Adrenal gland (tissue), 19 donors: ENCODE measurements at places on chromosomes 4 and X. TPM values are rescaled to one million over a fixed set of nuclear protein-coding genes. Genes with fewer than 3 reads are reported as not detected.

DNA sequence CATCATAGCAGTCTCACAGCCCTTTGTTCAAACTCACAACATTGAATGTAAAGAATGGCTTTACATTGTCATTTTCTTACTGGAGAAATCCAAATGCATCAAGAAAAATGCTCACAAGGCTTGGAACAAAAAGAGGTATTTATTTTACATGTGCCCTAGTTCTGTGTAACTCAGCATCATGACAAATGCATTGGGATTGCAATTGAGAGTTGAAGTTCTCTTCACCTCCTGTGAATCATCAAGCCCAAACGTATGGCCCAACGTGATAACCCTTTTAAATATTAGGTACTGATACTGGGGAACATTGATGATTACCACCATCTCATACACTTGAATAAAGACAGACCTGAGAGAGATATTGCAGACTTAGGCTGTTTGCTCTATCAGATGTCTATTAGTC is 61.6 kb downstream of the GASK1B start:
- no peak for DNase-seq
- no peaks in the 10 kb centered on the region for H3K36me3 ChIP-seq
- no peak overlapping the region for H3K27ac ChIP-seq
- H3K4me1 ChIP-seq = peaks cover 11% of the 10 kb centered on the region
- no peaks in the 10 kb centered on the region for H3K27me3 ChIP-seq
- H3K4me3 ChIP-seq = no peak overlapping the region

GRCh38 chr4:47913861-47914219 is 543 bp downstream of the NFXL1 start:
- peak overlapping the region; percentile 56 for H3K27ac ChIP-seq
- H3K4me3 ChIP-seq = peak overlapping the region; percentile 89
- no peaks in the 10 kb centered on the region for H3K27me3 ChIP-seq
- DNase-seq = peak; percentile 39
- no peaks in the 10 kb centered on the region for H3K36me3 ChIP-seq

Gene CENPE
- 0.98 TPM for total RNA-seq

- no peak for DNase-seq
- H3K36me3 ChIP-seq = no peaks in the 10 kb centered on the region
- no peaks in the 10 kb centered on the region for H3K27me3 ChIP-seq
- no peak overlapping the region for H3K27ac ChIP-seq
- H3K4me1 ChIP-seq = no peaks in the 10 kb centered on the region
Observed at GRCh38 chr4:61714387-61714911, 514.3 kb downstream of the ADGRL3 start.

Gene UGT2B15
- total RNA-seq = not detected

DNA sequence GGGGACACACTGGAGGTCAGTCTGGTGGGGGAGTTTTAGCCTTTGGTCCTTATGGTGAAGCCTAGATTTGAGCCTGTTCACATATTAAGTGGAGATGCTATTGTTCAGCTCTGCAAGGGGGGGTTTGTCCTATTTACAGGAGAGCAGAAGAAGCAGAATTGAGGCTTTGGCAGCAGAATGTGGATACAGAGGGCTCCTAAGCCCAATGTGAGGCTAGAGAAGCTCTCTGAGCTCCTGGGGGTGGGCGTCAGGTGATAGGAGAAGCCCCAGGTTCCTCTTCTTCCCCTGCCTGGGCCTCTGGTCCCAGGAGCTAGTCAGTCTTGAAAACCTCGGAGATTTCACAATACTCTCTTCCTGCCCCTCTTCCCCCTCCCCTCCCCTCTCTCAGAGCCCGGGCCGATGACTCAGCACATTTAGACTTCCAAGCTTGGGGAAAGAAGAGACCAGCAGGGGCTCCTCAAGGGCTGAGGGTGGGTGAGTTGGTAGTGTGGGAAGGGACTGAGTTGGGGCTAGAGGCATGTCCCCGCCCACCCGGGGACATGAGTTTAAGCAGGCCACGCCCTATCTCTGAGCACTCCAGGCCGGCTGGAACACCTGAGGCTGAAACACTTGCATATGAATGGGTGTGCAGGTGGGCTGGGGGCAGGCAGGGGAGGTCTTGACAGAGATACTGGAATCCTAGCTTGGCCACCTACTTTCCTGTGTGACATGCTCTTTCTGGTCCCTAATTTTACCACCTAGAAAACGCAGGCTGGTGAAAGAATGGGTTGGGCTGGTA is 3.4 kb downstream of the TFE3 start:
- H3K36me3 ChIP-seq = no peaks in the 10 kb centered on the region
- no peaks in the 10 kb centered on the region for H3K27me3 ChIP-seq
- peak overlapping the region; percentile 99 for H3K27ac ChIP-seq
- H3K4me3 ChIP-seq = no peak overlapping the region
- peaks cover 9% of the 10 kb centered on the region for H3K4me1 ChIP-seq

DNA sequence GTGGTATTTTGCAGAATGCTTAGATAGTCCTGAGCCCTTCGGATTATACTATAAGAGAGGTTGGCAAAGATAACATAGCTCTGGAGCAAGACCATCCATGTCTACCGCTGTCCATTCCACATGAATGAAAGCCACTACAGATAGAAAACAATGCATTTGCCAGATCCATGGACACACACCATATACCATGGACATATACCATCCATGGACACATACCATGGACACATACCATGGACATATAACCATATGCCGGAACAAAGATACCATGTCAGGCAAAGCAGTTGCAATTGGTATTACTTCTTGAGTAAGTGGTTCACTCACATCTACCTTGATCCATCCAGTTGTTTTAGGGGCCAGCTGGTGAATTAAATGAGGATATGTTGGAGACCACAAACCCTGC is 53.2 kb upstream of the ATP6AP2 start:
- H3K36me3 ChIP-seq = no peaks in the 10 kb centered on the region
- H3K27me3 ChIP-seq = peaks cover 20% of the 10 kb centered on the region
- DNase-seq = no peak

GRCh38 chr4:82043081-82043808 is 330.5 kb downstream of the HNRNPD start:
- H3K4me3 ChIP-seq = no peak overlapping the region
- no peak overlapping the region for H3K27ac ChIP-seq
- no peaks in the 10 kb centered on the region for H3K36me3 ChIP-seq
- H3K4me1 ChIP-seq = no peaks in the 10 kb centered on the region
- H3K27me3 ChIP-seq = peaks cover 4% of the 10 kb centered on the region

Gene DGKK
- 3.5 TPM for total RNA-seq

Gene LRCH2
- 5.7 TPM for total RNA-seq

- H3K4me3 ChIP-seq = no peak overlapping the region
- no peak for DNase-seq
- H3K27me3 ChIP-seq = no peaks in the 10 kb centered on the region
Observed at GRCh38 chrX:20571611-20572010, 304.9 kb upstream of the RPS6KA3 start.

DNA sequence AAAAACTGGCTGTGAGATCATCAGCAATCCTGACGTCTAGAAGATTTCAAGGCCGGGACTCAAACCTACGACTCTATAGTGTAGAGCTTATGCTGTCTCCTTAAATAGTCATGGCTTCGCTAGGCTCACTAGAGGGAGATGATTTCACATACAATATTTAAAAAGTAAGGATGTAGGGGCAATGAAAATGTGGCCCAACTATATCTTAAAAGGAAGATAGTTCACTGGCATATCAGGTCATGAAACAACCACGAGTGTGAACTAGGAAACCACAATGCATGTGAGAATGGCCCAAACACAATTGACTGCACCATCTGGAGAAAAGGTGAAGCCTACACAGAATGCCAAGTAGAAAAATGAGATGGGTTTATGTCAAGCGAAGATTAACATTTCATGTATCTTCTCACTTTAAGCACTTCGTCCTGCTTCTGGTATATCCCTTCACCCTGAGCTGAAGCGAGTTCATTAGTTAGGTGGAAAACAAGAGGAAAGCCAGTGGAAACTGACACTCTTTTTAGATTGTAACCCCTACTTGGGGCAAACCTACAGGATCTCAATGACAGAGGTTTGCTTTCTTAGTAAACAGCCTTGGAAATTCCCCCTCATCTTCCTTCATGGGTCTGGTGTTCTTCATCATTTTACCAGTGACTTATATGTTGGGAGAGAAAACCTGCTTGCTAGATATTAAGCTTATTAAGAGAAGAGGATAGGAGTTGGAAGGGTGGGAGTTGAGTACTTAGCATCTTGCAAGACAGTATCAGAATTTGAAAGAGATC is 17.4 kb downstream of the FAM9C start:
- no peaks in the 10 kb centered on the region for H3K36me3 ChIP-seq
- peaks cover 11% of the 10 kb centered on the region for H3K4me1 ChIP-seq

DNA sequence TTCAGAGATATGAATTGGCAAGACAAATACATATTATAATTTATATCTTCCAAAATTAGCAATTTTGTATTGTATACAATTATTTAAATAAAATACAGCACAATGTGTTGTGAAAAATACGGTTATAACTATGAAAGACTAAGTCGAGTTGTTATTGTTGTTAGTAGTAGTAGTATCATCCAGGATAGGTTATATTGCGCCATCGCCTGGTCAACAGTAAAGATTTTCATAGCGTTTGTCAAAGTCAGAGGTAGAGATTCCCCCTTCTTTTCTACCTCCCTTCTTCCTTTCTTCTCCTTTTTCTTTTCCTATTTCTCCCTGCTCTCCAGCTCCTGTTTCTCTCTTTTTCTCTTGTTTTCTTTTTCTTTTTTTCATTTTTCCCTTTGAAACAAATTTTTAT is 499.1 kb upstream of the EPHA5 start:
- no peaks in the 10 kb centered on the region for H3K4me1 ChIP-seq
- no peak for DNase-seq
- H3K27ac ChIP-seq = no peak overlapping the region
- no peak overlapping the region for H3K4me3 ChIP-seq
- H3K27me3 ChIP-seq = no peaks in the 10 kb centered on the region

DNA sequence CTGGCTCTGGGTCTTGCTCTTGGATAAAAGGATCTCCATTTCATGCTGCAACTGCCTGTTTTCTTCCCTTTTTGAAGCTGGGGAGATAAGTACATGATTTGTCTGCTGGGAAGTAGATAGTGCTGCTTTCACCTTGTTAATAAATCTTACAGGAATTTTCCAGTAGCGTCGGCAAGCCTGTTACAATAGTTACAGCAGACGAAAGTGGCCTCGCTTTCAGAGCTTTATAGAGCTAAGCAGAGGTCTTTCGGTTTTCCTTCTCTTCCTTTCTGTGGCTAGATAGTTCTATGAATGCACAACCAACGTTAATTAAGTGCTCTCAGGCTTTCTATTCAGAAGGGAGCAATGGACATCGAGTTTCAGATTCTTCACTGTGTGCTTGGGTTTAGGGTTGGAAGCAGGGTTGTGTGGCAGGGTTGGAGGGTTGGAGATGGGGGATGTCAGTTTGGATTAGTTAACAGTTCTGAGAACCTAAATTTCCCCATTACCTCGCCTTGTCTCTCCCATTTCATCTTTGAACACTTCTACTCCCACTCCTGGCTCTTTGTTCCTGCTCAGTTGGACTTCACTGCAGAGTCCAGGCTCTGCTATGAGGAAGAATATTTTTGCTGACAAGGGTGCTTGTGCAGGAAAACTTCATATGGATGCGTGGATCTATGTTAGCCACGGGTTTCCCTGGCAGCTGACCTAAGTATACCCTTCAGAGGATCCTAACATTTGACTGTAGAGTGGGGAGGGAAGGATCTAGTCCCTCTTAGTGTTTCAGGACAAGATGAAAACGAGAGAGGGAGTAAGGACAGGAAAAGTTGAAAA is 237.9 kb downstream of the ARHGAP10 start:
- H3K27ac ChIP-seq = peak overlapping the region; percentile 86
- peaks cover 8% of the 10 kb centered on the region for H3K36me3 ChIP-seq
- DNase-seq = peak; percentile 53
- no peak overlapping the region for H3K4me3 ChIP-seq

Gene FMR1NB
- total RNA-seq = not detected

Gene APLN
- total RNA-seq = 6.1 TPM

- H3K4me3 ChIP-seq = no peak overlapping the region
- no peak overlapping the region for H3K27ac ChIP-seq
- no peaks in the 10 kb centered on the region for H3K36me3 ChIP-seq
- no peaks in the 10 kb centered on the region for H3K4me1 ChIP-seq
Observed at GRCh38 chrX:125198546-125198945, 121.1 kb upstream of the TEX13C start.

Gene PPEF2
- total RNA-seq = not detected

DNA sequence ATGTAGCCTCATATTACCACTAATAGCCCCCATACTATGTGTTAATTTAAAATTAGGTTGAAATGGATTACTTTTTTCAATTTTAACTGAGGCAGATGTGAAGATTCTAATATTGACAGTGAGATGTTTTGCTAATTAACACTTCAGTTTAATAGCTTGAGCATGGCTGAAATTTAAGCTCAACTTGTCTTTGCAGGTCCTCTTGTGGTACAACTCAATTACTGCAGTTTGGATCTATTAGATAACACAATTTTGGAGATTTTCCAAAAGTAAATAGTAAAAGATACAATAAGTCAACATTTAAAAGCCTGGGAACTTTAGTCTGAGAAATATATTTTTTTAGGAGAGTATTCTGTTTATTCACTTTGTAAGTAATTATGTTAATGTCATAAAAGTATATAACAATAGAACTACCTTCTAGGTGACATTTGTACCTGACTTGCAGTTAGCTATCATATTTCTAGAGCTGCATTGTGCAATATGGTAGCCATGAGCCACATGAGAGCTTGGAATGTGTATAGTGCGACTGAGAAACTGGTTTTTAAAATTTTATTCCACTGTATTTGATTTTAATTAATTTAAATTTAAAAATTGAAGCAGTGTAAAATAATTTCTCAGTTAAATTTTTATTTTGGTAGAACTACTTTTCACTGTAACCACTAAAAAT is 73.1 kb upstream of the FMR1 start:
- no peaks in the 10 kb centered on the region for H3K4me1 ChIP-seq
- H3K27me3 ChIP-seq = no peaks in the 10 kb centered on the region
- DNase-seq = no peak
- H3K27ac ChIP-seq = no peak overlapping the region
- no peak overlapping the region for H3K4me3 ChIP-seq
- H3K36me3 ChIP-seq = no peaks in the 10 kb centered on the region

DNA sequence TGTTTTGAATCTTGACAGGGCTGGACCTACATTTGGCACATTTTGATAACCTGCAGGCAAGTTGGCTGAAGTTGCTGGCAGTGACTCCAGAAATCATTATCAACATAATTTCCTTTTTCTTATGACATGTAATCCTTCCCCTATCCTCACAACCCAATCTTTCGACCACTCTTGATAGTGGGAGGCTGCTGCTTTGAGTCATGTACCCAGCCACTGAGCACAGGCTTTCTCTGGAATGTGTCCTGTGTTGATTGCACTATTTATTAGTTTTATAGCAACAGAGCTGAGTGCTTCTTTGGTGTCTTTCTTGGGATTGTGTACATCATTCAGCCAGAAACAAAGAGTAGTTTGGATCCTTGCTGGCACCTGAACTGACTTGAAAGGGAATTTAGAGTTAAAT is 183.1 kb upstream of the LEF1 start:
- H3K4me3 ChIP-seq = no peak overlapping the region
- DNase-seq = no peak
- H3K36me3 ChIP-seq = no peaks in the 10 kb centered on the region
- H3K27ac ChIP-seq = no peak overlapping the region
- peaks cover 19% of the 10 kb centered on the region for H3K4me1 ChIP-seq
